Activated CD4-positive, alpha-beta memory T cell treated with anti-CD3 and anti-CD28 coated beads, Interleukin-2, amount 10 ng/mL, durations not matched to agents 7 days and 5 days (primary cell): ENCODE measurements at places on chromosomes 13 and 19. TPM values are rescaled to one million over a fixed set of nuclear protein-coding genes. Genes with fewer than 3 reads are reported as not detected.
A peak's percentile ranks its signal among the peaks of the same experiment; 100 is the strongest.

The ATXN8OS gene
- not detected for total RNA-seq

The PGLYRP1 gene
- total RNA-seq = not detected

The DIAPH3 gene
- total RNA-seq = 21.7 TPM

The ELSPBP1 gene
- total RNA-seq = not detected

The LGI4 gene
- total RNA-seq = 0.55 TPM

- DNase-seq = no peak
- no peak overlapping the region for H3K27ac ChIP-seq
- no peaks in the 10 kb centered on the region for H3K27me3 ChIP-seq
- H3K36me3 ChIP-seq = peaks cover 3% of the 10 kb centered on the region
- H3K4me1 ChIP-seq = no peaks in the 10 kb centered on the region
These were observed 29.8 kb downstream of the DPF1 start for GRCh38 chr19:38194061-38194701.

DNA sequence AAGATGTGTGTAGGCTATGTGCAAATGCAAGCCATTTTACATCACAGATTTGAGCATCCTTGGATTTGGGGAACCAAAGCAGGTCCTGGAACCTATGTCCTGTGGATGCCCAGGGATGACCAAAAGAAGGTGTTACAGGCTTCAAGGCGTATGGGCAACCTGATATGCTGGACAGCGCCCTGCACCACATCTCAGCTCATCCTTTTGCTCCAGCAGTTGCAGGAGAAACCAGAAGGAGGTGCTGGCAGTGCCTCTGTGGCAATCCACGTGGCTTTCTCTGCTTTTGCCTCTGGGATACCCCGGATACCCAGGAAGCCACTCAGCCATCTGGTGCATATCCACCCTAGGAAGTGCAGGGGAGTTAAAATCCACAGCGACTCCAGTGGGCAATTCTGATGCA, 110.3 kb upstream of the VSTM2B start:
- no peak overlapping the region for H3K27ac ChIP-seq
- H3K36me3 ChIP-seq = no peaks in the 10 kb centered on the region
- H3K4me1 ChIP-seq = no peaks in the 10 kb centered on the region
- no peak overlapping the region for H3K4me3 ChIP-seq
- DNase-seq = no peak

GRCh38 chr19:6278051-6278450, 1.7 kb downstream of the MLLT1 start:
- peaks cover 6% of the 10 kb centered on the region for H3K36me3 ChIP-seq
- peaks cover 30% of the 10 kb centered on the region for H3K4me1 ChIP-seq
- peak overlapping the region; percentile 85 for H3K4me3 ChIP-seq
- peaks cover 8% of the 10 kb centered on the region for H3K27me3 ChIP-seq

DNA sequence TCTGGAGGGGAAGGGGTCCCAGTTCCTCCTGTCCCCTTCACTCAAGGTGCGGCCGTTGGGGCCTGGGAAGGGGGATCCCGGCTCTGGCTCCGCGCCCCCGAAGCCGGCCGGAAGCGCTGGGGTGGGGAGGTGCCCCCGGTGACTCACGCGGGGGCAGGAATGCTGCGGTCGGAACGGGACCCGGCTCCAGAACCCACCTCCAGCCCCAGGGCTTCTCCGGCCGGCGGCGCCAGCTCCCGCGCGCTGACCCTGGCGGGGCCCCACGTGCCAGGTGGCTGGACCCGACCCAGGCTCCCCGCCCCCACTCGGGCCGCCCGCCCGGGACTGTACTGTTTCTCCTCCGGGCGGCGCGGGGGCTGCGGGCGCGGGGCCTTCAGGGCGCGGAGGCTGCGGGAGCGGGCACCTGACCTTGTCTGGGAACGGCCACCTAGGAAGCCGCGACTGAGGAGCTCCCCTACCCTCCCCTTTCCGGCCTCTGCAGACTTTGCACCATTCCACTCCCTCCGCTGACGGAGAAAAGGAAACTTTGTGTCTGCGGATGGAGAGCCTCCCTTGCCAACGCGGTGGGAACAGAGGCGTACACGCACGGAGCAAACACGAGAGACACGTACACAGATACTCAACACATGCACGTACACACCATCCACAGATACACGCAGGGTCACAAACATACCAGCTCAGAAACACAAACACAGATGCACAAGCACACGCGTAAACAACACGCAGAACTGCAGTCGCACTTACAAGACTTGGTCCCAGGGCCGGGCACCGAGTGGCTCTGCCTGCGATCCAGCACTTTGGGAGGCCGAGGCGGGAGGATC, 7.2 kb downstream of the AXL start:
- H3K27ac ChIP-seq = peak overlapping the region; percentile 70
- H3K4me3 ChIP-seq = peak overlapping the region; percentile 85
- no peaks in the 10 kb centered on the region for H3K36me3 ChIP-seq
- H3K4me1 ChIP-seq = peaks cover 24% of the 10 kb centered on the region

GRCh38 chr19:2233601-2234280, 2.4 kb downstream of the PLEKHJ1 start:
- H3K4me3 ChIP-seq = peak overlapping the region; percentile 94
- H3K27me3 ChIP-seq = no peaks in the 10 kb centered on the region
- H3K36me3 ChIP-seq = peaks cover 46% of the 10 kb centered on the region

GRCh38 chr19:41623360-41623759, 3.5 kb downstream of the CEACAM4 start:
- no peaks in the 10 kb centered on the region for H3K36me3 ChIP-seq
- no peak for DNase-seq
- H3K4me3 ChIP-seq = no peak overlapping the region

DNA sequence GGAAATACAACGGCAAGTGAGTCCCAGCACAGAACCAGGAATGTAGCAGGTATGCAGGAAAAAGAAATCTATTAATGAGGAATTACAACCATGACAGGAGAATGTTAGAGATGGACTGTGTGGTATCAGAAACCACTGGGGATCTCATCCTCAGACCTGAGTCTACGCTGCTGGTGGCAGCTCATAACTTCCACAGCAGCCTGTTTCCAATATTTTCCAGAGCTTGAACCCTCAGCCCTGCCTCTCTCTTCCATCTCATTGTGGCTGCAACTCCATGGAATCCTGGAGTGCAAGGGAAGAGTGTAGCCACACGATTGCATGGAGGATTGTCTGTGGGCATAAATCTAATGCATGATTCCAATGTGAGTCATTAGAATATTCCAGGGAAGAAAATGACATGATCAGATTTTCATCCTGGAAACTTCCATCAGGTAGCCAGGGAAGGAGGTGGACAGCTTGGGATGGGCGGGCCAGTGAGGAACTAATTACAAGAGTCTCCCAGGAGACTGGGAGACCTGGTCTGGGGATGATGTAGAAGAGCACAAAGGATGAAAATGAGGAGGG, 14.9 kb downstream of the PLA2G4C start:
- no peaks in the 10 kb centered on the region for H3K27me3 ChIP-seq
- H3K27ac ChIP-seq = no peak overlapping the region
- H3K36me3 ChIP-seq = peaks cover 21% of the 10 kb centered on the region
- peaks cover 9% of the 10 kb centered on the region for H3K4me1 ChIP-seq
- no peak for DNase-seq

DNA sequence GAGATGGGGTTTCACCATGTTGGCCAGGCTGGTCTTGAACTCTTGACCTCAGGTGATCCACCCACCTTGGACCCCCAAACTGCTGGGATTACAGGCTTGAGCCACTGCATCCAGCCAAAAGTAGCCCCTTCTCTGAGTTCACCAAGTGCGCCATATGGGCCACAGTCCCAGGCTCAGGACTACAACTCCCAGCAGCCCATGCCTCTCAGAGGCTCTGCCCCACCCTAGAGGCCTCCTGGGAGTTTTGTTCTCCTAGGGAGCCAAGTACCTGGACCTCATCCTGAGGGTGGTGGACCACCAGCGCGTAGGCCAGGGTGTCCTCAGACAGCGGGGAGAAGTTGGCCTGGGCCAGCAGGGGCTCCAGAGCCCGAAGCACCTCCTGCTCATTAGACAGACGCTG, 18.8 kb downstream of the TMEM143 start:
- no peaks in the 10 kb centered on the region for H3K36me3 ChIP-seq
- H3K27me3 ChIP-seq = no peaks in the 10 kb centered on the region
- H3K27ac ChIP-seq = no peak overlapping the region
- H3K4me3 ChIP-seq = no peak overlapping the region
- DNase-seq = no peak

- H3K27me3 ChIP-seq = no peaks in the 10 kb centered on the region
- no peaks in the 10 kb centered on the region for H3K36me3 ChIP-seq
- no peaks in the 10 kb centered on the region for H3K4me1 ChIP-seq
These were observed 6.4 kb downstream of the CYP4F2 start for GRCh38 chr19:15891434-15891833.

- no peaks in the 10 kb centered on the region for H3K36me3 ChIP-seq
- no peak overlapping the region for H3K27ac ChIP-seq
- H3K4me1 ChIP-seq = no peaks in the 10 kb centered on the region
- no peaks in the 10 kb centered on the region for H3K27me3 ChIP-seq
These were observed 174.5 kb downstream of the KCTD12 start for GRCh38 chr13:76711550-76712182.

GRCh38 chr19:31601855-31602254, 252.6 kb upstream of the TSHZ3 start:
- H3K27me3 ChIP-seq = no peaks in the 10 kb centered on the region
- H3K4me1 ChIP-seq = no peaks in the 10 kb centered on the region
- no peak overlapping the region for H3K4me3 ChIP-seq
- DNase-seq = no peak
- H3K36me3 ChIP-seq = no peaks in the 10 kb centered on the region

- H3K27ac ChIP-seq = no peak overlapping the region
- DNase-seq = no peak
- no peak overlapping the region for H3K4me3 ChIP-seq
- H3K36me3 ChIP-seq = no peaks in the 10 kb centered on the region
- no peaks in the 10 kb centered on the region for H3K4me1 ChIP-seq
These were observed 1175.8 kb upstream of the MIR17HG start for GRCh38 chr13:90171649-90172048.

DNA sequence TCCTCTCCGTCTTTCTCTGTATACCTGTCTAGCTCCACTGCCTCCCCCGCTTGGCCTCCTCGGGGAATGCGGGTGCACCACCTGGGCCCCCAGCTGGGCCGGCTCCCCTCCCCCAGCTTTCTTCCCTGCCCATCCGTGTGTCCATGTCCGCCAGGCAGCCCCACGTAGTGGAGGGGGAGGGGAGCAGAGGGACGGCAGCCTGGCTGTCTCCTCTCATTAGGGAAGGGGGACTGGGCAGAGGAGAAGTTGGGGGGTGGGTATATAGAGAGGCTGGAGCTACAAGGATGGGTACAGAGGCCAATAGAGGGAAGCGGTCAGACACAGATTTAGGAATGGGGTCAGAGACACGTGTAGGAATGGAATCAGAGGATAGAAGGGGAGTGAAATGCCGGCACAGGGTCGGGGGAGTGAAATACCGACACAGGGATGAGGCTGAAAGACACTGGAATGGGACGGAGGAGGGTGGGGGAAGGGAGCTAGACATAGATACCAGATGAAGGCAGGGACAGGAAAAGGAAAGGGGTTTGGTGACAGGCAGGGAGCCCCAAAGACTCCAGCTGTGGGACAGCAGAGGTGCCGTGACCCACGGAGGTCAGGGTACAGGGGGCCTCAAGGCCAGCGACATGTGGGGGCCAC, 2.8 kb downstream of the NECTIN2 start:
- peaks cover 24% of the 10 kb centered on the region for H3K4me1 ChIP-seq
- H3K27ac ChIP-seq = no peak overlapping the region

- no peak overlapping the region for H3K27ac ChIP-seq
- DNase-seq = no peak
- no peaks in the 10 kb centered on the region for H3K36me3 ChIP-seq
- peaks cover 48% of the 10 kb centered on the region for H3K27me3 ChIP-seq
These were observed 3.5 kb downstream of the TMEM255B start for GRCh38 chr13:113762538-113762937.

- H3K4me1 ChIP-seq = peaks cover 48% of the 10 kb centered on the region
- peaks cover 43% of the 10 kb centered on the region for H3K36me3 ChIP-seq
- peaks cover 20% of the 10 kb centered on the region for H3K27me3 ChIP-seq
- peak overlapping the region; percentile 82 for H3K27ac ChIP-seq
- DNase-seq = peak; percentile 62
These were observed 924 bp downstream of the RGCC start for GRCh38 chr13:41458187-41458760.
